ENCODE measurements at places on chromosomes 1 and 21.

DNA sequence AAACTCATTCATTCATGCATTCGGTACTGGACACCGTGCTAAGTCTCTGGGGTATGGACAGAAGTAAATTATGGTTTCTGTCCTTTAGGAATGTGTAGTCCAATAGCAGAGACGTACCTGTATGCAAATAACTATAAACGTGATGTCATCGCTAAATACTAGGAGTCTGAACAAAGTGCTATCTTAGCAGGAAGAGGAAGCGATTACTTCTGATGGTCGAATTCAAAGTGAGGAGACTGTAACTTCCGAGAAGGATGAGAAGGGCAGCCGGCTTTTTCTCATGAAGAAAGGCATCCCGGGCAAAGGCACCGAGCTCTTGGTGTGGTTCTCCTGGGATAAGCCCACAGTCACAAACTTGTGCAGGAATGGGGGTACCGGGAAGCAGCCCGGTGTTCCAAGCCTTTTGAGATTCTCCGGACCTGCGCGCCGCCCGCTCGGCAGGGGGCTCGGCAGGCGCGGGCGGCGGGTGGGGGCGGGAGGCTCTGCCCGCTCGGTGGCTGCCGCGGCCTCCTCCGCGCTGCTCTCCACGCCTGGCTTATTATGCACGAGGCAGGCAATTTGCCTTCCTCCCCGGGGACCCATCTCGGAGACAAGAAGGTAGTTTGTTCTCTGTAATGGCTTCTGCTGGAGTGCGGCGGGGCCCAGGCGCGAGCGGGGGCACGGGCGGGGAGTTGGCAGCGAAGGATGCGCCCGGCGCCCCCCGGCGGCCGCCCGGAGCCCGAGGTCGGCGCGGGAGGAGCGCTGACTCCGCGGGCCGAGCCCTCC lies 67.5 kb upstream of the CD1D start:
- DNase-seq = peak; percentile 23
- H3K4me1 ChIP-seq = peaks cover 6% of the 10 kb centered on the region
- no peaks in the 10 kb centered on the region for H3K36me3 ChIP-seq
- H3K27me3 ChIP-seq = peaks cover 49% of the 10 kb centered on the region
- H3K4me3 ChIP-seq = peak overlapping the region; percentile 73

DNA sequence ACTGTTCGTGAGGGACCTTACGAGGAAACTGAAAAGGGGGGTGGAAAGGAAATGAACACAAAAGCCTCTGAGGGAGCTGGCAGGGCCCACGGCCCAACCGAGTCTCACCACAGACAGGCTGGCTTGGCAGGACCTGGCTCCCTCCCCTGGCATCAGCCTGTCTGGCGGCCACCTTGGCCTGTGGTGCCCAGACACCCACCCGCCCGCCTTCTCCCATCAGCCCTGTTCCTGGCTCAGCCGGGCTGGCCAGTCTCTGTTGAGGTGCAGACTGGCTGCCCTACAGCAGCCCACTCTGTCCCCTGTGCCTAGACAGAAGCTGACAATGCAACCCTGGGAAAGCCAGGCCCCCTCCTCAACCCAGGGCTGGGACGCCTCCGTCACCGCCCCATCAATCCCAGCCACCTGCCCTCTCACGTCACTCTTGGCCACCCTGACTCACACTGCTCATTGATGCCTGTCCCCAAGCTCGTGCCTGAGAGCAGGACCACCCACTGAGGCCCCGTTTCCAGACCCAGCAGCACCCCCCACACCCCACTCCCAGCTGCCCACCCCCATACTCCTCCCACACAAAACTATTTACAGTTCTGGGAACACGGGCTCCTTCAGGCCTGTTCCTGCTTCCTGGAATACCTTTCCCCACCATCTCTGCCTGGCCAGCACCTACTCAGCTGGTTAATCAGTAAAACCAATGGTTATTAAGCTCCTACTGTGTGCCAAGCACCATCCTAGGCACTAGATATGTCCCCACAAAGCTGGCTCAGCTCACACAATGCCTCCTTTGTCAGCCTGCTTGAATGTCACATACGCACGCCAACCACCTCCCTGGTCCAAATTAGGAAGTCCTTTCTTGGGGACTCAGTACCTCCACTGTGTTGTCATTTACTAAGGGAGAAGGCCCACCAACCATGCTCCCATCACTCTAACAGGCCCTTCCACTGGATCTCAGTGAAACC lies 22.7 kb downstream of the SDC3 start:
- no peaks in the 10 kb centered on the region for H3K36me3 ChIP-seq
- no peak overlapping the region for H3K4me3 ChIP-seq
- no peak for DNase-seq
- no peak overlapping the region for H3K27ac ChIP-seq
- peaks cover 13% of the 10 kb centered on the region for H3K27me3 ChIP-seq

DNA sequence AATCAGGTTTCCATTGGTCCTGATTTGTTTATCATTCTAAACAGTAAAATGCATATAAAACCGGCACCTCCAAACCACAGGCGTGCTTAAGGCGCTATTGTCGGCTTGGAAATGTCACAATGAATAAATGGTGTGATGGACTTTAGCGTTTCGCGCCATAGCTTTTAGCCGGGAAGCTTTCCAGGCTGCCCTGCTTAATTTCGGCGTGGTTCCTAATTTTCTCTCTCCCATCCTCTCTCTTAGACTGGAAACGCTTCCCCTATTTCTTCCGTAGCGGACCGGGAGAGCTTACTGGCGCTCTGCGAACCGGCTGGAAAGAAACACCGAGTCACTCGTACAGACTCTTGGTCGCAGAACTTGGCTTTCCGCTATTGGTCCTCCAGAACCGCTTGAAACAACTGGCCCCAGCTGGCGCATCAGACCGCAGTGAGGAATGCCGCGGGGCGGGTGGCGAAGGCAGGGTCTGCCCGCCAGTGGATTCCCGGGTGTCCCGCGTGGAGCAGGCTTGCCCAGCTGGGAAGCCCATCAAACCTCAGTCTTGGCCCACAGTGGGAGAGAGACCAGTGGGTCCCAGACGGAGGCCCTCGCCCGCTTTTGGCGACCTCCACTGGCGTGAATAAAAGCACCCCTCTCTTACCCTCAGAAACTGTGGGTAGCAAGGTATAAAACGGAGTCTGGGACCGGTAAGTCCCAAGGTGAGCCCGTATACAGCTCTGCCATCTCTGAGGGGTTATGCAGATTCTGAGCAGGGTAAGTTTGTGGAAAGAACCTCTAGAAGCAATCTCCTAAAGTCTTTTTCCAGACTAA lies 4.0 kb upstream of the LHX8 start:
- no peaks in the 10 kb centered on the region for H3K36me3 ChIP-seq
- no peak for DNase-seq
- peaks cover 11% of the 10 kb centered on the region for H3K4me1 ChIP-seq
- peaks cover 56% of the 10 kb centered on the region for H3K27me3 ChIP-seq
- no peak overlapping the region for H3K27ac ChIP-seq

- no peaks in the 10 kb centered on the region for H3K36me3 ChIP-seq
- no peak for DNase-seq
- peak overlapping the region; percentile 71 for H3K27ac ChIP-seq
- H3K4me1 ChIP-seq = peaks cover 31% of the 10 kb centered on the region
- peak overlapping the region; percentile 69 for H3K4me3 ChIP-seq
- peaks cover 11% of the 10 kb centered on the region for H3K27me3 ChIP-seq
These were observed 39.7 kb downstream of the UBE2U start for GRCh38 chr1:64242895-64243756.

- H3K27me3 ChIP-seq = no peaks in the 10 kb centered on the region
- H3K4me1 ChIP-seq = no peaks in the 10 kb centered on the region
- H3K27ac ChIP-seq = no peak overlapping the region
- no peak for DNase-seq
- no peak overlapping the region for H3K4me3 ChIP-seq
- H3K36me3 ChIP-seq = no peaks in the 10 kb centered on the region
These were observed 34.1 kb downstream of the COL11A1 start for GRCh38 chr1:103074224-103074623.

GRCh38 chr1:36885540-36886357 lies 148.6 kb downstream of the GRIK3 start:
- H3K27ac ChIP-seq = no peak overlapping the region
- peaks cover 38% of the 10 kb centered on the region for H3K27me3 ChIP-seq
- no peak for DNase-seq

DNA sequence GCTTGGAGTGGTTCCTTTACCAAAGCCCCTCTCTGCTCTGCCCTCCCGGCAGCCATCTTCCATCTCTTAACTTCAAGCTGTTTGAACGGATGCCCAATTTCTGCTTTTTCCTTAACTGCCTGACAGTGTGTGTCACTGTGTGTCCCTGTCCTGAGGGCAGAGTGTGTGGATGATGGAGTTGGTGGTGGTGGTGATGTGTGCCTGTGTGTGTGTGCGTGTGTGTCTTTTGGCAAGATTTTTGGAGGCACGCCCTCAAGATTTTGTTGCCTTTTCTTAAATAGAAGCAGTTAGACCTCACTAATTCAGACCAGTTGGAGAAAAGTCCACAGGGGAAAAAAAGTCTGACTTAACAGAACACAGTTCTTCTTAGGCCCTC lies 30.3 kb downstream of the SERTAD4 start:
- no peak for DNase-seq
- no peak overlapping the region for H3K4me3 ChIP-seq
- H3K27ac ChIP-seq = no peak overlapping the region

DNA sequence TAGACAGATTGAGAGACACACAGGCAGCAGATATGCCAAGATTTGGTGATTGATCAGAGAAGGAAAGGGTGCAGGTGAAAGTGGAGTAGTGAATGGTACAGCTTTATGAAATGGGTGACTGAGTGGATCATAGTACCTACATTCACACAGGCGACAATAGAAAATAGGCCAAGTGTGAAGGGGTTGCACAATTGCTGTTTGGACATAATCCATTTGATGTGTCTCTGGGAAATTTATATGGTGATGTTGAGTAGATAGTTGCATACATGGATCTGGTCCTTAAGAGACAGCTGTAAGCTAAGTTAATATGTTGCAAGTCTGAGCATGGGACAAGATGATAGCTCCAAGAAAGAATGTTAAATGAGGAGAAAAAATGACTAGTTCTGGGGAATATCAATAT lies 118.6 kb upstream of the COP1 start:
- no peak overlapping the region for H3K27ac ChIP-seq
- H3K36me3 ChIP-seq = no peaks in the 10 kb centered on the region
- H3K27me3 ChIP-seq = peaks cover 17% of the 10 kb centered on the region
- H3K4me3 ChIP-seq = no peak overlapping the region
- no peaks in the 10 kb centered on the region for H3K4me1 ChIP-seq

DNA sequence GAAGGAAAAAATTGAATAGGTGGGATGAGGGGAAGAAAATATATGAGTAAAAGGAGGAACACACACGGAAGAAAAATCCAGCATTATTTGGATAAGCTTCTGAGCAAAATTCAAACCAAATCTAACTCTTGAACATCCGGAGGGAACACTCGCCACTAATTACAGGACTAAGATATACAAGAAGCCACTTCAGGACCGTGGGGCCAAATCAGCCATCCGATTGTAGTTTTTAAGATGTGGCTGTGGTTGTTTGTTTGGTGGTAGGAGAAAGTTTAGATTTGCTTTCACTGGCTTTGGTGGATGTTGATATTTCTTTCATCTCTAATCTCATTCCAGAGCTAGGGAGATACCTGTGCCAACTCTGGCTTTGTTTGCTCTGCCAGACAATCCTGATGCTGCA lies 43.7 kb upstream of the ADAMTS1 start:
- H3K4me3 ChIP-seq = no peak overlapping the region
- no peak for DNase-seq
- H3K27ac ChIP-seq = no peak overlapping the region
- no peaks in the 10 kb centered on the region for H3K36me3 ChIP-seq
- H3K4me1 ChIP-seq = no peaks in the 10 kb centered on the region
- H3K27me3 ChIP-seq = peaks cover 9% of the 10 kb centered on the region

- no peak for DNase-seq
- H3K4me3 ChIP-seq = no peak within 1 kb of the TSS
- peak within 1 kb of the TSS; percentile 11 for H3K27ac ChIP-seq
- peaks cover 24% of the 10 kb centered on the region for H3K36me3 ChIP-seq
- peaks cover under 1% of the 10 kb centered on the region for H3K4me1 ChIP-seq
These were observed at the start of gene SLC25A34 for GRCh38 chr1:15736038-15736891. TSS of gene SLC25A34 (plus strand) at chr1:15736258. CDS start at chr1:15736486, 228 bp downstream.

DNA sequence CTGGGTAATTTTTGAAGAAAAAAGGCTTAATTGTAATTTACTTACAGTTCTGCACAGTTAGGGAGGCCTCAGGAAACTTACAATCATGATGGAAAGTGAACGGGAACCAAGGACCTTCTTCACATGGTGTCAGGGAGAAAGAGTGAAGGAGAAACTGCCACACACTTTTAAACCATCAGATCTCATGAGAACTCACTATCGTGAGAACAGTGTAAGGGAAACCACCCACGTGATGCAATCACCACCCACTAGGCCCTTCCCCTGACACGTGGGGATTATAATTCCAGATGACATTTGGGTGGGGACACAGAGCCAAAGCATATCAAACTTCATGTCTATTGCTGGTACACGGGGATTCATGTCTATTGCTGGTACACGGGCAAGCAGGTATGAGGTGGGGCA lies 5.3 kb upstream of the SFT2D2 start:
- H3K4me1 ChIP-seq = peaks cover 8% of the 10 kb centered on the region
- no peak overlapping the region for H3K27ac ChIP-seq
- H3K4me3 ChIP-seq = no peak overlapping the region

- DNase-seq = no peak
- H3K4me3 ChIP-seq = peak overlapping the region; percentile 94
- peak overlapping the region; percentile 97 for H3K27ac ChIP-seq
- H3K36me3 ChIP-seq = peaks cover 17% of the 10 kb centered on the region
- H3K27me3 ChIP-seq = no peaks in the 10 kb centered on the region
These were observed 8.2 kb downstream of the PAFAH2 start for GRCh38 chr1:25989440-25990234.

DNA sequence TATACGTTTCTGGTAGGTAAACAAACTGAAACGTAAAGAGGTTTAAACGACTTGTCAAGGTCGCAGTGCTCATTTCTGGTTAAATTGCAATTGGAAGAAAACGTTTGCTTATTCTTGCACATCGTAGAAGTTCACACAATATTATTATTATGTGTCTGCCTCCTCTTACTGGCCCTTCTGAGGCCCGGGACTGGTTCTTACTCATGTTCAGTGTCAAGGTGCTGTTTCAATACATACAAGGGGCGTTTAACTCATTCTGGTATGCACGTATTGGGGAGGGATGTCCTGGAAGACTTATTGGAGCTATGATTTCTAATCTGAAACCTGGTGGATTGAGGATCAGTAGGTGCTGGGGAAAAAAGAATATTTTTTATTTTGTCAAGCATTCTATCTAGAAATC lies 932 bp downstream of the RPF1 start:
- peaks cover 18% of the 10 kb centered on the region for H3K4me1 ChIP-seq
- peak overlapping the region; percentile 100 for H3K27ac ChIP-seq
- peaks cover 17% of the 10 kb centered on the region for H3K27me3 ChIP-seq
- no peak for DNase-seq
- peak overlapping the region; percentile 100 for H3K4me3 ChIP-seq

GRCh38 chr1:212034516-212035122 lies 738 bp downstream of the INTS7 start:
- peaks cover 11% of the 10 kb centered on the region for H3K27me3 ChIP-seq
- H3K36me3 ChIP-seq = peaks cover 4% of the 10 kb centered on the region
- H3K4me3 ChIP-seq = peak overlapping the region; percentile 92
- no peak for DNase-seq
- H3K4me1 ChIP-seq = peaks cover 42% of the 10 kb centered on the region

GRCh38 chr1:67686267-67687197 lies 1.5 kb downstream of the GADD45A start:
- no peaks in the 10 kb centered on the region for H3K27me3 ChIP-seq
- peak; percentile 70 for DNase-seq
- H3K4me3 ChIP-seq = peak overlapping the region; percentile 99
- peaks cover 11% of the 10 kb centered on the region for H3K4me1 ChIP-seq
